AG04450 (cell line): ENCODE measurements at places on chromosomes 3 and 15.

GRCh38 chr3:107997671-107998070, 93.2 kb downstream of the CD47 start:
- no peak for DNase-seq

GRCh38 chr3:101950510-101950909, 101.2 kb downstream of the NFKBIZ start:
- no peak for DNase-seq

GRCh38 chr3:44104668-44105321, 136.9 kb upstream of the TOPAZ1 start:
- DNase-seq = no peak

GRCh38 chr3:43855674-43856299, 165.0 kb downstream of the ABHD5 start:
- DNase-seq = peak; percentile 24

GRCh38 chr3:160941885-160942494, 163.2 kb downstream of the B3GALNT1 start:
- DNase-seq = peak; percentile 24
